ENCODE measurements at places on chromosomes 3 and 15.

- DNase-seq, result no peak
Measured at GRCh38 chr3:195767792-195768191, 43.9 kb downstream of the MUC4 start.

GRCh38 chr3:143109861-143110260, 9.7 kb upstream of the CHST2 start:
- DNase-seq, result no peak

GRCh38 chr15:91183596-91183995, 83.5 kb downstream of the SV2B start:
- DNase-seq, result no peak

- DNase-seq, result no peak
Measured at GRCh38 chr3:133563186-133563591, 10.3 kb upstream of the CDV3 start.

DNA sequence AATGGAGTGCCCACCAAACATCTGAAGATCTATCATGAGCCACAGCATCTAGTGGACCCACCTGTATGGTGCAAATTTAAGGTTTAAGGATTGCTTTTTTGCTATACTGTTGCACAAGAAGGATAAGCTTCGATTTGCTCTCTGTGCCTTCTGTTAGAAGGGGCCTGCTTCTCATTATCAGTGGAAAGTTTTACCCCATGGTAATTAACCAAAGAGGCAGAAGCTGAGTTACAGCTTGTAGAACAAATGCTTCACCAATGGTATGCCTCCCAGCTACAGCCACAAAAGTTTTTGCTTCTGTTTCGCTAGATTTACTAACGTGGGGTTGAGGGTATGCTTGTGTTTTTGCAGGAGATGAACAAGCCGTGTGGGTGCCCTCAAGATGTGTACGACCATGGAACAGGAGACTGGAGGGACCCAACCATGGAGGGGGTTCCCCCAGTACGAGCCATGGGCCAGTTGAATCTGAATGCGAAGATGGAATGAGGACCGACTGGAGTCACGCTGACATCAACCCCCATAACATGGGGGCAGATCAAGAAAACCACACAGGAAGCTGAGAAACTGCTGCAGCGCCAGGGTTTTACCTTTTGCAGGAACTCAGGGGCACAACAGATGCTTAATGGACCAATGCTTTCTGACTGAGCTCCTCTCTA, 43.5 kb downstream of the ACAD9 start:
- peak; percentile 57 for DNase-seq

DNA sequence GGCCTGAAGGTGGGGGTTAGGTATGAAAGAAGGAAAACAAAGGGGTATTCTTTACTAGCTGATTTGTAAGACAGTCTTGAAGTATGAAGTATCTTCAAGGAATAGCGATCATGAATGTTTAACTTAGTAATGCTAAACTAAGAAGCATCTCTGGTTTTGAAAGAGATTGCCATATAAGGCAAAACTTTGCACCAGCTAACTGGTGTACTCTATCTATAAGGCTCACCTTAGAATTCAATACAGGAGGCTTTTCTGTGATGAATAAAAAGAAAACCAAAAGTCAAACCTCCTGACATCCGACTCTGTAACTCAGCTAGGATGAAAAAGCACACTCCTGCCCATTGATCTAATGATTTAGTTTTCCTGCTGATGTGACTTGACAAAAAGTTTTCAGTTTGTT, 54.7 kb downstream of the FOXP1 start:
- DNase-seq, result no peak

DNA sequence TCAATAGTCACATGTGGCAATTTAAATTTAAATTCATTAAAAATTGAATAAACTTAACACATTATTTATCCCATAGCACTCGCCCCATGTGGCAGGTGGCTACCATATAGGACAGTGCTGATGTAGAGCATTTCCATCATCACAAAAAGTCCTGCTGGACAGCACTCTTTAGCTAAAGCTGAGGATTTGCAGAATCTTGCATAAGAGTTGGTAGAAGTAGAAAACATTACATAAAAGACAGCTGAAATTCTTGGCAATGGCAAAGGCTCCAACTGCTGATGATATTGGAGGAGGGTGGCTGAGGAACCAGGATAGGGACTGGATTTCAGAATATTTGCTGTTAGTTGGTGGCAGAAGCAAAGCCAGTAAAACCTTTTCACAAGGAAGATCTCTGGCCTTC, 230.7 kb upstream of the SATB1 start:
- no peak for DNase-seq

- no peak for DNase-seq
Measured at GRCh38 chr3:58234516-58234931, 3.1 kb upstream of the ABHD6 start.

- DNase-seq, result no peak
Measured at GRCh38 chr3:11600501-11601282, 43.0 kb downstream of the VGLL4 start.

GRCh38 chr15:48395521-48396011, 64.3 kb downstream of the DUT start:
- no peak for DNase-seq

DNA sequence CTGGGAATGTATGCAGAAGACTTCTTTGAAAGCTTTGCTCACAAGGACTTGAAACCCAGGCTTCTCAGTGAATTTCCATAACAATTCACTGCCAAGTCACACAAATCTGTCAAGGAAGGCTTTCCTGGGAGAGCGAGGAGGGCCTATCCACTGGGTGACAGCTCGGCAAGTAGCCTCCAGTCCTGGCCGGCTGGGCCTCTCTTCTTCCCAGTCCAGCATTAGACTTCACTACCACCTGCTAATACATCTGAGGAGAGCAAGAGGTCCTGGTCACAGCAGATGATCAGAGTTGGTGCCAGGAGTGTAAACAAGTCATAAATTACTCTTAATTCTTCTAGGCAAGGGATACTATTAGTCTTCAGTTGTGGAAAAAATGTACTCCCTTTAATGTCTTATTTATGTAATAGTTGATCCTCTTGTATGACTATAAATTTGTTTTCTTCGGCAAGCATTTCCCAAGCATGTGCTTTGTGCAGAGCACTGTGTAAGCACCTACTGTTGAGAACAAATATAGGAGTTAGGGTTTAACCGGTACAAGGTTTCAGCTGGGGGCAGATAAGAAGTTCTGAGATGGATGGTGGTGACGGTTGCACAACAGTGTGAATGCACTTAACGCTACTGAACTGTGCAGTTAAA, 162.9 kb downstream of the VGLL4 start:
- DNase-seq, result no peak

DNA sequence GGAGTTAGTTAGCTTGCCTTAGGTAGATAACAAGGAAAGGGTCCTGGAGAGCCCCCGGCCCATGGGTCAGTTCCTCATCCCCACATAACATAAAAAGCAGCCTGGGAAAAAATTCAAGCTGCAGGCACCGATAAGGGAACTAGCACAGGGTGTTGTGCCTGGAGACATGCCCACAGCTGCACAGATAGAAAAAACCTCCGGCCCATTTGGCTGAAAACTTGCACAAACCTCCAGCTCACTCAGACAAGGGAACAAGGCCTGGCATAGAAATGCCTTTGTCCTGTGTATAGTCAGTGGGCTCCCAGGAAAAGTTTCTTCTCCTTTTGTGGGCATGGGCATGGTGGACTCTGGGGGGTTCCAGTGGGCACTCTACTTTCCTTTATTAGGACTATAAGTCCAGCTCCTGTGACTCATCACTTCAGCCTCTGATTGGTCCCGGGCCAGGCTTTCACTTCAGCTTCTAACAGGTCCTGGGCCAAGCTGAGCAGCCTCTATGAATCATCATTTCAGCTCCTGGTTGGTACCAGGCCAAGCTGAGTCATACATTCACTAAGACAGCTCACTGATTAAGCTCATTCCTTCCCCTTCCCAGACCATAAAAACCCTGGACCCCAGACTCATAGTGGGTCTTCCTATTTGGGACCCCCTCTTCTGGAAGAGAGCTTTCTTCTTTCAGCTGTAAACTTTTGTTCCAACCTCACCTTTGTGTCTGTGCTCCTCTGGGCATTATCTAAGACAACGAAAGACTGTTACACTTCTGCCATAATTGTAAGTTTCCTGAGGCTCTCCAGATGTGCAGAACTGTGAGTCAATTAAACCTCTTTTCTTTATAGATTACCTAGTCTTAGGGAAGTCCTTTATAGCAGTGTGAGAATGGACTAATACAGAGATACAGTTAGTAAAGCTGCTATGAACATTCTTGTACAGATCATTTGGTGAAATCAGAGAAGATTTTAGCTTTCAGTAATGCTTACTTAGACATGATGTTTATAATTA, 348.0 kb upstream of the DPPA4 start:
- no peak for DNase-seq

GRCh38 chr3:173553635-173554280, 156.2 kb downstream of the NLGN1 start:
- DNase-seq, result no peak

DNA sequence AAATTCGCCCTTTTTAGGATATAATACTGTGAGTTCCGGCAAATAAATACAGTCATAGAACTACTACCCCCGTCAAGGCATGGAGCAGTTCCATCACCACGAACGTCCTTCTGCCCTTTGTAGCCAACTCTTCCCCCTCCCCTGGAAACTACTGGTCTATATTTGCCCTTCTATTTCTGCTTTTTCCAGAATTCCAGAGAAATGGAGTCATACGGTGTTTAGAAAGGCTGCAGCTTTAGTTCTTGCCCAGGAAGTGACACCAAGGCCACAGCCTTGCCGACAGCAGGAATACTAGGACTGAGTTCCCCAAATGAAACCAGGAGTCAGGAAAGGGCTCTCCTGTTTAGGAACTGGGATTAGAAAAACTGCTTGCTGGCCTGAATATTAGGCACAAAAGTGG, 291.2 kb downstream of the FAM43A start:
- DNase-seq, result no peak

- DNase-seq, result no peak
Measured at GRCh38 chr3:184148076-184148475, 7.1 kb upstream of the DVL3 start.

DNA sequence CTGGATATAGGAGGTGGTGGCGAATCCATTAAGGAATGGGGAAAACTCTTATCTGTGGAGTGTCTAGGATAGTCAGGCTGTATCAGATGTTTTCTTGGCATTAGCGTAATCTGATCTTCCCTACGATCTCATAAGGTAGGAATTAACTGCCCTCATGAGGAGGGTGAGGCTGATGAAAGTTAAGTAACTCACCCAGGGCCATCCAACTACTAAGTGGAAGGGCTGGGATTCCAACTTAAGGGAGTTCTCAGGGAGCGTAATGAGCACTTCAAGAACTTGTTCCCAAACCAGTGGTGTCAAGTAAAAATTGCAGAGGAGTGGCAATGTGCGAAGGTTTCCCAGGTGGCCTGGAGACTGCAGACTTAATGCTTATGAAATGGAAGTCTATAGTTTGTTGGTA, 55.9 kb upstream of the OSBPL11 start:
- no peak for DNase-seq

All from CD4-positive, alpha-beta memory T cell (primary cell).